Activated T-helper 17 cell treated with anti-CD3 and anti-CD28 coated beads, Interleukin-2, amount 50 U/mL, for 72 hours (primary cell): ENCODE measurements at places on chromosomes 4 and X. TPM values are rescaled to one million over a fixed set of nuclear protein-coding genes. Genes with fewer than 3 reads are reported as not detected.

GRCh38 chr4:16083241-16084191, at the start of gene PROM1:
Gene PROM1 (minus strand): TSS chr4:16084023. CDS start chr4:16075906, 8,117 bp downstream.
- no peak for ATAC-seq

UGT2B15 gene
- not detected for total RNA-seq

CT47A1 gene
- not detected for total RNA-seq

GRCh38 chr4:56215901-56216300, 171.4 kb downstream of the AASDH start:
- no peak for ATAC-seq

EXOC1L gene
- total RNA-seq = not detected

- no peak for ATAC-seq
Measured at GRCh38 chr4:182280436-182281111, 37.4 kb downstream of the TENM3 start.

STIM2 gene
- 38.4 TPM for total RNA-seq
